ENCODE measurements at places on chromosomes 16 and 17. TPM values are rescaled to one million over a fixed set of nuclear protein-coding genes. Genes with fewer than 3 reads are reported as not detected.

The SLC16A6 gene
- 11.0 TPM for total RNA-seq

The CSH2 gene
- total RNA-seq, result not detected

The BICDL2 gene
- total RNA-seq, result not detected

The KRTAP1-5 gene
- total RNA-seq, result not detected

The MT1F gene
- 7.4 TPM for total RNA-seq

The HASPIN gene
- total RNA-seq, result 0.38 TPM

The MYO15A gene
- 0.78 TPM for total RNA-seq

Measured in CD8-positive, alpha-beta T cell (primary cell).